Prostate gland (tissue), 2 donors: ENCODE measurements at places on chromosomes 4 and X. TPM values are rescaled to one million over a fixed set of nuclear protein-coding genes. Genes with fewer than 3 reads are reported as not detected.

Gene SLC10A7
- total RNA-seq, result 9.9 TPM

GRCh38 chr4:84666439-84666838 is 83.5 kb downstream of the CDS1 start:
- H3K36me3 ChIP-seq, result no peaks in the 10 kb centered on the region
- no peaks in the 10 kb centered on the region for H3K27me3 ChIP-seq
- no peak for DNase-seq
- H3K27ac ChIP-seq, result no peak overlapping the region
- no peak overlapping the region for H3K4me3 ChIP-seq

Gene TMEM35A
- 7.8 TPM for total RNA-seq

DNA sequence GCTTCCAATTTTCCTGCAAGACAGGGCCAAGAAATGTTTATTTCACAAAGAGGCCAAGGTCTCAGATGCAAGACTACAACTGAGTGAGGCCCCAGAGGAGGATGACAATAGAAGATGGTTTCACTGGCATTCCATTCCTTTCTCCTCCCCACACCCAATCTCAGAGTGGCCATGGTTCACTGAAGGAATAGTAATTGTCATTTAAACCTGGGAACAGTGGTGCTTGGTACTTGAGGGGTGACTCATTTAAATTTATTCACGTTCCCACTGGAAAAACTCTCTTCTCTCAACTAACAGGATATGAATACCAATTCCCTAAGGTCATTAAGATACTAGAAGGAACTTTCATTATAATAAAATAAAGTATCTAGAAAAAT is 35.3 kb upstream of the CXCL8 start:
- no peaks in the 10 kb centered on the region for H3K36me3 ChIP-seq
- no peak overlapping the region for H3K4me3 ChIP-seq
- no peak overlapping the region for H3K27ac ChIP-seq
- no peak for DNase-seq

- DNase-seq, result no peak
- no peaks in the 10 kb centered on the region for H3K27me3 ChIP-seq
- no peak overlapping the region for H3K4me3 ChIP-seq
- no peak overlapping the region for H3K27ac ChIP-seq
These were observed 18.8 kb downstream of the PAK3 start for GRCh38 chrX:111114806-111115205.

Gene FAM53A
- total RNA-seq, result 16.8 TPM

DNA sequence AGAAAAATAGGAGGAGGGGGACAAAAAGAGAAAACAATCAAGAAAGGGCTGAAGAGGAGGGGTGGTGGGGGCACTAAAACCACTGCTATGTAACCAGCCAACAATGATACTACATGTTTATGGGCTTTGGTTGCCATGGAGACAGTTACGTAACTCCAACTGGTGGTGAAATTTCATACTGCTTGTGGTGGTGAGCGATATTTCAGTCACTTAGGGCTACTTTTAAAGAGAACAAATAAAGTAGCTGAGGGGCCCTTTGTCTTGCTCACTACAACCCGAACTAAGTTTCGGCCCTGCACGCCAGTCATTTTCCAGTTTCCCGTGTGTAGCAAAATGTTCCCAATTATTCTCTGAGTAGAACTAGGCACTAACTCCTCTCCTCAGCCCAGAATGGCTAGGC is 275.2 kb upstream of the EDA2R start:
- H3K4me1 ChIP-seq, result no peaks in the 10 kb centered on the region
- H3K27ac ChIP-seq, result no peak overlapping the region
- DNase-seq, result peak; percentile 46
- no peak overlapping the region for H3K4me3 ChIP-seq
- no peaks in the 10 kb centered on the region for H3K36me3 ChIP-seq

Gene RS1
- total RNA-seq, result not detected

Gene PDZD4
- 7.2 TPM for total RNA-seq

Gene NOX1
- 0.14 TPM for total RNA-seq

Gene UGT2A1
- total RNA-seq, result not detected

- H3K4me1 ChIP-seq, result no peaks in the 10 kb centered on the region
- no peaks in the 10 kb centered on the region for H3K36me3 ChIP-seq
- DNase-seq, result no peak
- H3K4me3 ChIP-seq, result no peak overlapping the region
These were observed 62.5 kb downstream of the FSTL5 start for GRCh38 chr4:162101337-162101736.

- no peaks in the 10 kb centered on the region for H3K27me3 ChIP-seq
- H3K27ac ChIP-seq, result no peak overlapping the region
- DNase-seq, result no peak
- H3K4me3 ChIP-seq, result no peak overlapping the region
- no peaks in the 10 kb centered on the region for H3K36me3 ChIP-seq
These were observed 885.8 kb downstream of the SH3BGRL start for GRCh38 chrX:82087699-82088098.

- no peaks in the 10 kb centered on the region for H3K27me3 ChIP-seq
- no peak overlapping the region for H3K4me3 ChIP-seq
- H3K36me3 ChIP-seq, result no peaks in the 10 kb centered on the region
- H3K4me1 ChIP-seq, result no peaks in the 10 kb centered on the region
- H3K27ac ChIP-seq, result no peak overlapping the region
These were observed 18.0 kb downstream of the ARHGAP10 start for GRCh38 chr4:147749811-147750321.

Gene LRAT
- 0.64 TPM for total RNA-seq

GRCh38 chrX:134764202-134764785 is 106.0 kb upstream of the PLAC1 start:
- H3K27me3 ChIP-seq, result no peaks in the 10 kb centered on the region
- no peak overlapping the region for H3K27ac ChIP-seq
- H3K4me1 ChIP-seq, result no peaks in the 10 kb centered on the region
- no peak for DNase-seq

GRCh38 chr4:142773505-142773904 is 72.6 kb downstream of the INPP4B start:
- no peak overlapping the region for H3K4me3 ChIP-seq
- no peaks in the 10 kb centered on the region for H3K4me1 ChIP-seq
- H3K27me3 ChIP-seq, result no peaks in the 10 kb centered on the region
- no peak overlapping the region for H3K27ac ChIP-seq

GRCh38 chr4:102439236-102439614 is 61.9 kb upstream of the NFKB1 start:
- peak; percentile 44 for DNase-seq
- no peaks in the 10 kb centered on the region for H3K27me3 ChIP-seq
- H3K36me3 ChIP-seq, result no peaks in the 10 kb centered on the region
- H3K27ac ChIP-seq, result no peak overlapping the region
- no peaks in the 10 kb centered on the region for H3K4me1 ChIP-seq
- H3K4me3 ChIP-seq, result no peak overlapping the region

GRCh38 chrX:120446498-120446897 is 22.6 kb downstream of the LAMP2 start:
- H3K36me3 ChIP-seq, result no peaks in the 10 kb centered on the region
- no peak overlapping the region for H3K4me3 ChIP-seq
- H3K27ac ChIP-seq, result no peak overlapping the region
- no peaks in the 10 kb centered on the region for H3K27me3 ChIP-seq
- no peaks in the 10 kb centered on the region for H3K4me1 ChIP-seq
- DNase-seq, result peak; percentile 37

Gene PPP4R3C
- total RNA-seq, result not detected

- no peak for DNase-seq
- no peaks in the 10 kb centered on the region for H3K36me3 ChIP-seq
- no peaks in the 10 kb centered on the region for H3K4me1 ChIP-seq
- H3K4me3 ChIP-seq, result no peak overlapping the region
- no peak overlapping the region for H3K27ac ChIP-seq
- H3K27me3 ChIP-seq, result no peaks in the 10 kb centered on the region
These were observed 118.0 kb downstream of the SPCS3 start for GRCh38 chr4:176437756-176438155.

Gene PIN4
- total RNA-seq, result 8.9 TPM

DNA sequence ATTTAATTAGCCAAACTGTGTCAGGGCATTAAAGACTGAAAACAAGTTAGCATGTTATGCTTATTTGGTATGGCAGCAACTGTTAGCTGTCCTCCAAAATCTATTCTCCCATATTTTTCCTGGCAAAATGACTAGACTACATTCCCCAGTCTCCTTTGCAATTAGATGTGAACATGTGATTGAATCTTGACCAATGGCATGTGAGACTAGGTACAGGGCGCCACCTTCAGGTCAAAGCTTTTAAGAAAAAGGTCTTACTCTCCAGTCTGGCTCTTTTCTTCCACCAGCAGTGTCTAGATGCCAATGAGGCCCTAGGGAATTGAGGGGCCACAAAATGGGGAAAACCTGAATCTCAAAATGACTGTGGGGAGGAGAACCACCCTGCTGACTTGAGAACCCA is 408.2 kb downstream of the SMARCA1 start:
- no peak for DNase-seq
- no peaks in the 10 kb centered on the region for H3K27me3 ChIP-seq
- no peak overlapping the region for H3K4me3 ChIP-seq
- no peak overlapping the region for H3K27ac ChIP-seq
- no peaks in the 10 kb centered on the region for H3K4me1 ChIP-seq

Gene TRAM1L1
- total RNA-seq, result 9.5 TPM

DNA sequence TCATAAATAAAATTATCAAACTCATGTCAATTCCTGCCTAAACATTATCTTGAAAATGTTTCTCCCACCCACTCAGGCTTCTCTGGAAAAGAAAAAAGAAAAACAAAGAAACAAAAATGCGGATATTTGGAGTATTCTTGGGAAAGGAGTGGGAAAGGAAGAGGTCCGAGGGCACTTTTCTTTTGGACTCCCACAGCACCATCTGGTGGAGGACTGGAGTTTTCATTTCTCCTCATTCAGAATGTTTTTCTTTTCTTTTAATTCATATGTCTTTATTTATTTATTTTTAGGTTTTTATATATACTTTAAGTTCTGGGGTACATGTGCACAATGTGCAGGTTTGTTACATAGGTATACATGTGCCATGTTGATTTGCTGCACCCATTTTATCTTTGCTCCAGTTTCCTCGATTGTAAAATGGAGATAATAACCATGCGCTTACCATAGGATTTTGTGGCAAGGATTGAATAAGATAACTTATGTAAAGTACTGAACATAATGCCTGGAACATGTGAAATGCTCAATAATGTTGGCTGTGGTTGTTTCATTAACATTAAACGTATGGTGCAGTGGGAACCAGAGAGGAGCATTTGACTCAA is 8.0 kb upstream of the KCNE5 start:
- no peaks in the 10 kb centered on the region for H3K27me3 ChIP-seq
- no peak for DNase-seq
- H3K4me1 ChIP-seq, result no peaks in the 10 kb centered on the region
- H3K36me3 ChIP-seq, result no peaks in the 10 kb centered on the region
- no peak overlapping the region for H3K4me3 ChIP-seq
- no peak overlapping the region for H3K27ac ChIP-seq

GRCh38 chr4:189081826-189082225 is 858.8 kb upstream of the FRG1 start:
- DNase-seq, result no peak
- H3K36me3 ChIP-seq, result no peaks in the 10 kb centered on the region
- no peak overlapping the region for H3K27ac ChIP-seq
- H3K4me3 ChIP-seq, result no peak overlapping the region
- H3K4me1 ChIP-seq, result no peaks in the 10 kb centered on the region

- H3K27me3 ChIP-seq, result no peaks in the 10 kb centered on the region
- H3K27ac ChIP-seq, result no peak overlapping the region
- no peaks in the 10 kb centered on the region for H3K4me1 ChIP-seq
- DNase-seq, result no peak
- H3K36me3 ChIP-seq, result no peaks in the 10 kb centered on the region
These were observed 203.5 kb upstream of the TET2 start for GRCh38 chr4:104942990-104943743.

Gene PTCHD1
- total RNA-seq, result 1.6 TPM

DNA sequence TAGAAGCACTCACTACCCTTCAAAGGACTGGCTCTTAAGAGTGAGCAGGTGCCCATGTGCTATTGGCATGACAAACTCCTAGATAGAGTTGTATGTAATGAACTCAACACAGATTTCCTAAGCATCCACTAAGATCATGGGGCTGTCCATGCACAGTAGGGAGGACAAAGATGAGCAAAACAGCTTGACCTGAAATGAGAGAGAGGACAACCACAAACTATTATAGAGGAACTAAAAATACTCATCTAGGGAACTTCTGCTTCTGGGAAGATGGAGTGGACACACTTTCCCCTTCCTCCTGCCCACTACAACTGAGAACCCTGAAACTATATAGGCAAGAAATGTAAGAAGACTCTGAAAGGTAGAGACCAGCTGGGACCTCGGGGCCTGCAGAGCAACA is 20.8 kb upstream of the TMEM128 start:
- no peak overlapping the region for H3K27ac ChIP-seq
- no peak for DNase-seq
- H3K27me3 ChIP-seq, result no peaks in the 10 kb centered on the region
- no peaks in the 10 kb centered on the region for H3K36me3 ChIP-seq
- no peaks in the 10 kb centered on the region for H3K4me1 ChIP-seq

DNA sequence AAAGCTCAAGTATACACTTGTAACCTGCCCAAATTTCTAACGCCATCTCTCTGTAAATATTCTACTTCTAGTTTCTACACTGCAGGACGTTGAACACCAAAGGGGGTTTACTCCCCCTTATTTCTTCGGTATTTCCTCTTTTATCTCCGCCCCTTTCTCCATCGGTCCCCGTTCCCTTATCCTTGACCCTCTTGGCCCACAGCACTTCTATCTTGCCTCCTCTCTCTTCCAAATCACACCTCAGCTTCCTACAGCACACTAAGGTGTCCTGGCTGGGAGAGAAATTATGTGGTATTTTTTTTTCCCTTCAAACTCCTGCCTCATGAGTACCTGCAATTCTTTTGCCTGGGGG is 715 bp downstream of the ZMAT1 start:
- H3K27ac ChIP-seq, result peak overlapping the region; percentile 92
- peak overlapping the region; percentile 62 for H3K4me3 ChIP-seq
- H3K36me3 ChIP-seq, result no peaks in the 10 kb centered on the region
- DNase-seq, result no peak
- no peaks in the 10 kb centered on the region for H3K27me3 ChIP-seq
- no peaks in the 10 kb centered on the region for H3K4me1 ChIP-seq
